ENCODE measurements at places on chromosomes 5 and 9. TPM values are rescaled to one million over a fixed set of nuclear protein-coding genes. Genes with fewer than 3 reads are reported as not detected.

DNA sequence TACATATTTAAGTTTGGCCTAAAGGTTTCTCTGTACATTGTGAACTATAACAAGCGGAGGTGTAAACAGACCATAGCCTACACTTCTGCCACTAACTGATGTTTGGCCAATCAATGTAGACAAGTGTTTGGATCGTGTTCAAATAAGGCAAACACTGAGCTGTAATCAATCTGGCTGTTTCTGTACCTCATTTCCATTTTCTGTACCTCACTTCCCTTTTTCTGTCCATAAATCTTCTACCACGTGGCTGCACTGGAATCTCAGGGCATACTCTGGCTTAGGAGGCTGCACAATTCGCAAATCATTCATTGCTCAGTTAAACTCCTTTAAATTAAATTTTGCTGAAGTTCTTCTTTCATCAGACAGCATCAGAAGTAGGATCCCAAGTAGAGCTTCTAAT, 140.9 kb downstream of the SLC25A46 start:
- DNase-seq, result no peak

DNA sequence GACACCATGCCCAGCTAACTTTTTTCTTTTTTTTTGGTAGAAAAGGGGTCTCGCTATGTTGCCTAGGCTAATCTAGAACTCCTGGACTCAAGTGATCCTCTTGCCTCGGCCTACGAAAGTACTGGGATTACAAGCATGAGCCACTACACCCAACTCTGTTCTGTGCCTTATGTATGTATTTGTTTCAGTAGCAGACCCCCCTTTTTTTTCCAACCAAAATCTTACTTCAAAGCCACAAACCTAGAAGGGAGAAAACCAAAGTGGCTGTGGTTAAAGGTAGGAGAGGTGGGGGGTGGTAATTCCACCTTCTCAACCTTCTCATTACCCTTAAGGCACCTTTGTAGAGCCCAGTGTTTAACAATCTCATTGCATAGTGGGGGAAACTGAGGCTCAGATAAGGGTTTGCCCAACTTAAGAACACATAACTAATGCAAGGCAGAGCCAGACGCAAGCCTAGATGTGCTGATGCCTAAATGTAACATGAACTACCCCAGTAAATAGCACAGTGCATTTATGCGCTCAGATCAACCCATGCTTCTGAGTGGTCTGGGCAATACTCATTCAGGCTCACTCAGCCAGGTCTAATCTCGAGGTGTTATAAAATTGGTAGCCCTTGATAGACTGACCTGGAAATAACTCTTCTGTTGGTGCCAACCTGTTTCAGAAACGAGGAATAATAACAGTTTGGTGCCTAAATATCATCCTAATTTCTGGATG, 33.0 kb downstream of the ITK start:
- no peak for DNase-seq

DNA sequence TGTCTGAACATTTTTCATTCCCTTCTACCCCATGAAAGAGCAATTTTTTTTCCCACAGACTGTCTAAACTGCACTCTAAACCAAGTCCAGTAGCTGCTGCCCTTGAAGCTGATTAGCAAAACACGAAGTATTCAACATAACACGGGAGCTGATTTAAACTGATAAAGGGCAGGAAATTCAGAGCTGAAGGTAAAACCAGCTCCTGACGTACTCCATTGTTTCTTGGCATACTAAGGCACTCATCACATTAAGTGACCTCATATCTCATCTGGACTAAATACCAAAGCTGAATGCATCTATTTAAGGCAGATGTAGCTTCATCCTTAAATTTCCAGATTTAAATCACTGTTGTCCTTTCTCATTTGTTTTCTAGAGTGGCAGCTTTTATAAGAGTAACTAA, 12.0 kb downstream of the GDF9 start:
- no peak for DNase-seq

RORB gene
- total RNA-seq, result not detected

- DNase-seq, result no peak
These were observed 162.8 kb downstream of the GABRG2 start for GRCh38 chr5:162230348-162230747.

IFNA7 gene
- not detected for total RNA-seq

- no peak for DNase-seq
These were observed 471.9 kb downstream of the MTRR start for GRCh38 chr5:8340739-8341344.

TRPM3 gene
- 1.6 TPM for total RNA-seq

GRCh38 chr5:180609817-180610550, 18.7 kb upstream of the SCGB3A1 start:
- no peak for DNase-seq

TAL2 gene
- 2.2 TPM for total RNA-seq

ENHO gene
- total RNA-seq, result 4.5 TPM

DNA sequence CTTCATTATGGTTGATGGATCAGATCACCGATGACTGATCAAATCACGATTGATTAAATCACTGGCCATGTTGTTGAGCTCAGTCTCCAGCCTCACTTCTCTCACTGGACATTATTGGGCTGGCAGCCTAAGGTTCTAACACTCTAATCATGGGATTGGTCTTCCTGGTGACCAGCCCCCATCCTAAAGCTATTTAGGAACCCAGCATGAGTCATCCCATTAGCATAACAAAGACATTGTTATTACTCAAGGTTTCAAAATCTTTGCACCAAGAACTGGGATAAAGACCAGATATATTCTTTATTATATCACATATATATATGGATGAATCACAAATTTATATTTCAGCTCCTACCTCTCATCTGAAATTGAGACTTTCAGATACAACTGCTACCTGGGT, 272.1 kb upstream of the IL12B start:
- no peak for DNase-seq

CBY3 gene
- total RNA-seq, result not detected

UQCRQ gene
- 275 TPM for total RNA-seq

GRCh38 chr9:136376457-136376856, 3.0 kb upstream of the CARD9 start:
- no peak for DNase-seq

GRCh38 chr9:121331992-121332685, 37.9 kb downstream of the STOM start:
- DNase-seq, result no peak

NKD2 gene
- 23.9 TPM for total RNA-seq

DNA sequence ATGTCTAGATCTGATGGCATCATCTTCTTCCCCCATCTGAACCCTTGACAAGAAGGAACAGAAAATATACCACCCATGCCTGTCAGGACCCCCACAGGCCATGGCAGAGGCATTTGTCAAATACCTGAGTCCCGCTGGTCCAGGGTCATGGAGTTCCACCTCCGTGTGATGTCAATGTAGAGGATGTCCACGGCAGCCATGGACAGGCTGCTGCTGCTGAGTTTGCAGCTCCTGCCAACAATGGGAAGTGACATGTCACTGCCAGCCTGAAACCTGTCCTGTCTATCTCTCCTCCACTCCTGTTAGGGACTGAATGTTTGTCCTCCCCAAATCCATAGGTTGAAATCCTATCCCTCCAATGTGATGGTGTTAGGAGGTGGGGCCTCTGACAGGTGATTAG, 208.8 kb downstream of the DAB2IP start:
- no peak for DNase-seq

ANAPC2 gene
- 74.3 TPM for total RNA-seq

GAS1 gene
- total RNA-seq, result 4.0 TPM

SEMA5A gene
- total RNA-seq, result 4.3 TPM

KIF27 gene
- total RNA-seq, result 24.6 TPM

GRCh38 chr5:9222054-9222976, 323.6 kb downstream of the SEMA5A start:
- DNase-seq, result no peak

DNA sequence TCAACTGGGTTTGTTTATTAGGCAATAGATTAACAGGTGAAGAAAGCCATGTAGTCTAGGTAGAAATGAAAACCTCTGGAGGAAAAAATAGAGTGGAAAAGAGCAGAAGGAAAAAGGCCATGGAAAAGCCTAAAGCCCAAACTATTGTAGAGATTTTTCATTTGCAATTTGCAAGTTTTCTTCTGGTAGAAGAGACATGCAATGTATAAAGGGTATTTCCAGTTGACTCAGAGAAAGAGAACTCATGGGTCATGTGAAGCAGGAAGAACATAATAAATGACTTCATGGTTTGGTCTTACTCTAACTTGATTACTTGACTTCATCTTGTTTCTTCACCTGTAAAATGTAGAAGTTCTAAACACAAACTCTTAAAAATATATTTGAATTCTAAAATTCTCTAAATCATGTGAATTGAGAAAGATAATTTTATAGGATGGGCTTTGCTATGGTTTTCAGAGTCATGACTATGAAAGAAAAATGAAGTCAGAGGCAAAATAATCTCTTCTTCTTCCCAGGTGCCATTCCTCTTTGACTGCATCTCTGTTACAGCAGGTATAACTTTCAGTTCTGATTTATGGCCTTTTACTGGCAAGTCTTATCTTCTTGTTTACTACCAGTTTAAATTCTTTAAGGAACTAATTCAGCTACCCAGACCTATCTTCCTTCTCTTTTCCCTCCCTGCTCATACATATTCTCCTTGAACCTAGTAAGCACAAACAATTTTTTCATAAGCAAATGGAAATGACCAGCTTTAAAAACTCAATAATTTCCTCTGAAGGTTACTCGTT, 47.7 kb upstream of the TMC1 start:
- DNase-seq, result no peak

DNA sequence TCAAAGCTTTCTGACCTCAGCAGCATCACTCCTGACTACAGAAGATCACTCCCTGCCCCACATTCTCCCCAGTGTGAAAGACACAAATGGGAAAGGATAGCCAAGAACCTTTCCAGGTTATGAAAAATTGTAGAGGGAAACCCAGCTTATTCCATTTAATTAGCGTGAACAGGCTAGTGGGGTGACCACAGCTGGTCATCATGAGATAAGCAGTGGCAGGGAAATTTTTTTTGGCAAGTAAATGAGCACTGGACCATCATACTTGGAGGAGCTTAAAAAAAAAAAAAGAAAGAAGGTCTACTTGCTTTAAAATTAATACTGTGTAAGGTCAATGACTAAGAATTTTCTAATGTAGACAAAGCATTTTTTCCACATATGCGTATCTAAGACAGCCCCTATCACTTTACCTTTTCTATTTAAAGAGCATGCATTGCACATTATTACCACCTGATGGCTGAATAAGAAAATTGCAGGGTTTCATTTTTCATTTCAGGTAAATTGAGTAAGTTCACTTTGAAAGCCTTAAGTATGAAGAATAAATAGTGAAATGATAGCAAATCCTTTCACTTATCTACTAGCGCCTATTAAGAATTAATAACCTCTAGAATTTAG, 123.6 kb downstream of the ELAVL2 start:
- no peak for DNase-seq

GRCh38 chr5:40916226-40916625, 6.9 kb downstream of the C7 start:
- DNase-seq, result no peak

GABRB2 gene
- total RNA-seq, result 3.5 TPM

DNA sequence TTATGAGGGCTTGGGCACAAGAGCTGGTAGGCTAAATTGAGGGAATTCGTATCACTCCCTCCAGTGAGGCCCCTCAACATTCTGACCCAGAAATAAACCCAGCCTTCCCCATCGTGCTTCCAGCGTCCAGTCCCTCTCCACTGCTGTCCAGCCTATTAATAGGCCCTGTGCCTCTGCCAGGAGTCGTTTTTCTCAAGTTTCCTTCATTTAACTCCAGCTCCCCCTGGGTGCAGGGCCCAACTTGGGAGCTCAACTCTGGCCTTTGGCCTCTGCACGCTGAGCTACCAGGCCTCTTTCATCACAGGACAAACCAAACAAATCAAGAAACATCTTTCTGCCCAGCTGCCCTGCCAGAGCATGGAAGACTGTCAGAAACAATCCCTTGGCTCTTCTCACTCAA, 10.0 kb downstream of the HBEGF start:
- DNase-seq, result no peak

DNA sequence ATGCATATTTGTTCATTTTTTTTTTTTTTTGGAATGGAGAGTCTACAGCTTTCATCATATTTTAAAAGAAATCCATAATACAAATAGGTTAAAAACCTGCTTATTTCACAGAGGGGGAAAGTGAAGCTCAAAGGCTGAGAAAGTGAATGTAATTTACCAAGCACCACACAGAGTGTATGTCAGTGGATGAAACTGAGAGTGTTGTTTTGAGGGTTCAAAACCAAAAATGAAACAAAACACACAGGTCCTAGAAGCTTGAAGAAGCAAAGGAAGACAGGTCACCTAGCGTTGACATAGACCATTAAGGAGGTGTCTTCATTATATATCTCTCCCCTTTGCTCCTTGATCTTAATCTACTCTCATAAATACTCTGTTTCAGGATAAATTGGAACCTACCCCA, 7.5 kb downstream of the NMUR2 start:
- no peak for DNase-seq

PHF24 gene
- 0.29 TPM for total RNA-seq

DNA sequence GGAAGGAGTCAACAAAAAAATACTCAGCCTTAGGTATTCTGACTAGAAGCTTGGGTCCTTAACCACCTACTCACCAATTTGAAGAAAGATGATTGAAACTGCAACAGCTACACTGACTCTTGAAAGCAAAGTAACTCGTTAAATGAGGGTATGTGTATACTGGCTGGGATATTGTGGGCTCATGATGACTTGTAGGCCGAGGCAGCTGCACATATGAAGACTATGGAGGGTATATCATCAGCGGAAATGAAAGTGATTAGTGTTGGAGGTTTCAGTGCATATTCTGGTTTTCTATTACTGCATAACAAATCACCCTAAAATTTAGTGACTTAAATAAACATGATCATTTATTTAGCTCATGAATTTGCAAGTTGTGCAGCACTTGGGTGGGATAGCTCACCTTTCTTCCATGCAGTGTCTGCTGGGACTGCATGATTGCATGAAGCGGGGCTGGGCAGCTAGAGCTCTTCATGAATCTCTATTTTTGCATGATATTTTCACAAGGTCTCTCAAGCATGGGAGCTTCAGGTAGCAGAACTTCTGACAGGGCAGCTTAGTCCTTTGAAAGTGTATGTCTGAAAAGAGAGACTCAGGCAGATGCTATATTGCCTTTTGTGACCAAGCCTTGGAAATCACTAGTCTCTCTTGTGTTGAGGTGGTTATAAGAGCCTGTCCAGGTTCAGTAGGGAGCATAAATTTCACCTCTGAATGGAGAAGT, 96.1 kb upstream of the CDKN2B start:
- DNase-seq, result no peak

GRCh38 chr9:85662573-85662972, 79.2 kb downstream of the AGTPBP1 start:
- DNase-seq, result no peak

DNA sequence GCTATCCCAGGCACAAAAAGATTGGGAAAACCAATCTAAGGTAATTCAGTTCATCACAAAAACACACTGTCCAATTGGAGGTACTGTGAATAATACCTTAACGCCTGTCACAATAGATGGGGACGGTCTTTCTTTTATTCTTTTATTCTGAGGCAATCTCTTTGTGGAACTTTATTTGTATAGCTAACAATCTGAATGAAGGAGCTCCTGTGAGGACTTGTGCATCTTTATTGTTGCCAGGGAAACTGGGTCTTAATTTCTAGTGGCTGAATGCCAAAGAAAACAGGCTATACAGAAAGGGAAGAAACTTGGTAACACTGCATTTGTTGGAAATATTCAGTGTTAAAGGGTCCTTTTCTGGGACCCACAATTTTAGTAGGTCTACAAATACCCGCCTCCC, 546.9 kb upstream of the C9orf72 start:
- DNase-seq, result no peak

All from progenitor cell of endocrine pancreas (in vitro differentiated cells).